ENCODE measurements at places on chromosomes 6 and 20. TPM values are rescaled to one million over a fixed set of nuclear protein-coding genes. Genes with fewer than 3 reads are reported as not detected.

- DNase-seq, result no peak
Observed at GRCh38 chr6:85936916-85937315, 294.2 kb upstream of the SYNCRIP start.

DNA sequence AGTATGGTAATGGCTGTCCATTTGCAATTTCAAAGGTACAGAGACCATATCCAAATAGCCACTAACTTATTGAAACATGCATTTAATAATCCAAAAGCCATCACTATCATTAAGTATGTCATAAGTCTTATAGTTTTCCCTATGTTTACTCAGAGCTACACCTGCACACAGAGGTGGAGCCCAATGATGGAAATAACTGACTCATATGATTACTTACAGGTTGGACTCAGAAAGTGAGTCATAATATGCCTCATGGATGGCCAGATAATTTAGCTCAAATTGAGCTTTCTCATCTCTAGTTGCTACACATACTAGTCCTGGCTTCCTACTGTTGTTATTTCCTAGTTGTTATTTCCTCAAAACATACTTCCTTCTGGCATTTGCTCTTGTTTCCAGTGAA is 104.4 kb upstream of the KHDRBS2 start:
- no peak for DNase-seq

GRCh38 chr20:43963872-43964791 is 49.5 kb downstream of the TOX2 start:
- peak; percentile 66 for DNase-seq

- no peak for DNase-seq
Observed at GRCh38 chr6:169220068-169220964, 33.3 kb downstream of the THBS2 start.

GRCh38 chr20:10539818-10540553 is 104.9 kb downstream of the SLX4IP start:
- no peak for DNase-seq

GRCh38 chr6:31575335-31575901 is at the start of gene TNF:
TNF (plus strand) TSS chr6:31575565; CDS start chr6:31575742, 177 bp downstream.
- no peak for DNase-seq

- DNase-seq, result no peak
Observed at GRCh38 chr6:143374014-143374413, 76.5 kb downstream of the ADAT2 start.

Gene CHRNA4
- 0.07 TPM for total RNA-seq

Gene FOXC1
- 4.6 TPM for total RNA-seq

Gene SCRT2
- not detected for total RNA-seq

Gene VGLL2
- not detected for total RNA-seq

Gene CSTF1
- 68.4 TPM for total RNA-seq
